ENCODE measurements at places on chromosomes 3 and 15.
A peak's percentile ranks its signal among the peaks of the same experiment; 100 is the strongest.

DNA sequence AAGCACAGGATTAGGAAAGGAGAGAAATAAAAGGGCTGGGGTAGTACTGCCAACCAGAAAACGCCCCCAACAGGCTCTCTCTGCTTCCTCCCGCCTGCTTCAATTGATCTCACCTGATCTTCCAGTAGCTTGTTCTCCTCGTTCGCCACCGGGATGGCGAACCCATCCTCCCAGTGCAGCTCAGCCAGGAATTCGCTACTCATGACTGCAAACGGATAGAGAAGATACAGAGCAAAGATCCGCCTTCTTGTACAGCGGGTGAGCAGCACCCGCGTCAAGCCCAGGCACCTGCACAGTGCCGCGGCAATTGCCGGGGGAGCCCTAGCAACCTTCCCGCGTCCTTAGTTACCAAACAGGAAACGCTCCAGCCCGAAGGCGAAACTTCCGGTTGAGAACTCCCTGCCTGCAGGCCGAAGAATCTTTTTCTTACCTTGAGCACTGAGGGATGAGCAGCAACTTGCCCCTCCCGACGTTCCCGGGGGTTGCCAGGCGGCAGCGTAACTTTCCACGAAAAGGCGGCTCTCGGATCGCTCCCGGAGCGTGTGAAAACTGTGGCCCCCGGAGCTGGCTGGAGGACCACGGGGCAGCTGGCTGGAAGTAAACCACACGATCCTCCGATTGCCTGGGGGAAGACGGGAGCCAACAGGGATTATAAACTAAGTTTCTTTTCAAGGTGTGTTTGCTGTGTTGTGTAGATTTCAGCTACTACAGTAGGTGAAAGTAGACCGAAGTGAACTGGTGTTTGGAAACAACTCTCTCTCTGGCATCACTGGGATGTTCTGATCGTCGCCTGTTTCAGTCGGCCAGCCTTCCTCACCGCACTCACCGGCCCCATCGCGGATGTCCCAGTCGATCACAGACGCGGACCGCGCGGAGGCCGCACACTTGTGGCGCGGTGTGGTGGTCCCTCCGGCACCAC is at the start of gene CCDC39:
CCDC39 (minus strand) TSS at position 312 of the 919 bp plus-strand sequence; CDS start at position 203, 109 bp downstream.
- peak; percentile 5 for DNase-seq

DNA sequence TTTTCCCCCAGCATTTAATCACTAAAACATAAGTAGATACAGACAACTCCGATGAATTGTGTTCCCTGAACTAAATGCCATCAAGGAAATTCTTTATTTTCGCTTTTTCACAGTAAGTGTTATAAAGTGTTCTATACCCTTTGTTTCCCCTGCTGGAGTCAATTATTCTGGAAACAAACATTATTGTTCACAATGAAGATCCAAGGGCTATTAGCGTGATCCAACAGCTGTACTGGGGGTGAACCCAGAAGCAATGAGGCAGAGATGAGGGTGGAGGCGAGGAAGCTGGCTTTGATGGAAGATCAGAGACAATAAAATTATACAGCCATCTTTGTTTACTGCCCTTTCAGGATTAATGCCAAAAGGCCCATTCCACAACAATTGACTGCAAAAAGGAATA is 250.3 kb upstream of the IGF1R start:
- no peak for DNase-seq

DNA sequence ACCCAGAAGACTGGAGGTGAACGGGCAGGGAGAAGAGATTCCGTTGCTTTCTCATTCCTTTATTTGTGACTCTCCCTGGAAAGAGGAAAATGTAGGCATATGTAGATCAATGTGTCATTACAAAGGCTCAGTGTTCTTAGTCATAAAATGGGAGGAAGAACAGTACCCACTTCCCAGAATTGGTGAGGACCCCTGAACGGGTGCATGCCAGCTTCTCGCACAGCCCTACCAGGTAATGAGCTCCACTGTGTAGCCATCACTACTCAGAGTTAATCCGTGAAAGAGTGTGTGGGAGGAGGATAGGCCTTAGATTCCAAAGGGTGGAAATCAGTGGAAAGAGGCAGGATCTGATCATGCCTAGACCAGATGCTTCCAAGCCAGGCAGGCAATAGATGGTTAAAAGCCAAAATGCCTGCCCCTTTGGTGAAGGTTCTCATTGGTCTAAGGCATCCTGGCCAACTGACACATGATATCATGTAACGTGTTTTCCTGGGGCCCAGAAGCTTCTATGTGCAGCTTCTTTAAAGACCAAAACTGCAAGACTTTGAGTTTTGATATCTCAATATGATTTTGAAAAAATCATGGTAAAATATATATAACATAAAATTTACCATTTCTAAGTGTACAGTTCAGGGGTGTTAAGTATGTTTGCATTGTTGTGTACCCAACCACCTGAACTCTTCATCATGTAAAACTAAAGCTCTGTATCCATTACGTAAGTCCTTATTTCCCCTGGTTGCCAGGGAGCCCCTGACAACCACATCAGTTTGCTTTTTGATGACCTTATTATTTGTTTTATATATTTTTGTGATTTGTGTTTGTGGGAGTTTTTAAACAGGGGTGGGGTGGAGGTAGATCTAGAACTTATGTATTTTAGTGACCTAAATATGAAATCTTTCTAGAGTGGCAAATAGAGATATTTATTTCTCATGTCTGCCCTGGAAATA is 402.2 kb upstream of the CFAP20DC start:
- no peak for DNase-seq

DNA sequence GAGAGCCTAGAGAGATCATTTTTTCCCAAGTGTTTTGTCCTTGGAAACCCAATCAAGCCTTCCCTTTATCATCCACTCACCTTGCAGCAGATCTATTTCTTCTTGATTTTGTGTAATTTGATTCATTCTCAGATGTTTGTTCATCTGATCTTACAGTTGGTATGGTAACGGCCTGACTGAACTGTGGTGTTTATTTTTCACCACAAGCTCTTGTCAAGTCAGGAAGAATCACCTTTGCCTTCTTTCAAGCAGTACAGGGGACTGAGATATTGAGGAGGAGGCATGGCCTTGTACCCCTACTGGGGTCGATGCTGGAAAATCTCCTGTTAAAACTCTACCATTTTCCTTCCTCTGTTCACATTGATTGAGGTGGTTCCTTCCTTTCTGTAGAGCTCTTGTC is 361.4 kb upstream of the CFAP20DC start:
- no peak for DNase-seq

DNA sequence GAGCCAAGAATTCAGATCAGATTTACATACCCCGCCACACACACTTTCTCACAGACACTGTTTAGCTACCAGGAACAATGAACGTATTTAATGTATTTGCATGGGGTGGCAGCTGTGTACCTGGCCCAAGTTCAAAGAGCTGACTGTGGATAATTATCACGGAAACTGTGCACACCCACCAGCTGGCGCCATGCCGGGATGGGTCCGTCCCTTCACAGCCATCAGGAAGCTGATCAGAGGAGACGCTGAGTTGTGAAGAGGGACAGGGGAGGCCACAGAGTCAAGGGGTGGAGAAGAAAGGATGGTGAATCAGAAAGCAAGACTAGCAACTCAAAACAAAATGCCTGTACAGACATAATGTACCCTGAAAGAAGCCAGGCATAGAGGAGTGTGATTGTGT is 13.1 kb upstream of the PLA2G4D start:
- no peak for DNase-seq

DNA sequence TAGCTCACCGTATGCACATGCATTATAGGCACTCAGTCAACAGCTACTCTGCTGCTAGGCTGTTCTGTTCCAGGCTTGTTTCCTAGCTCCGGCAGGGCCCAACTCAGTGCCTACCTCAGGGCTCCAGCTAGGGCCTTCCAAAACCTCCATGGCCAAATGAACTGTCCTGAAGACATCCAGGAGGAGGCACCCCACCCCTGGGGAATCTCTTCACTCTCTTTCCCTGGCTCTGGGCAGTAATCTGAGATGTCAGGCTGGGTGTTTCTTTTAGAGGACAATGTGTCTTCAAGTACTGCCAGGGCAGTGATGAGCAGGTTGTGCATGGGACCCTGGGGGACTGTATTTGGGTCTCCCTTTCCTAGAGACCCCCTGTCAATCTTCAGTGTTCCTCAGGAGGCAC is 38.3 kb upstream of the TPM1 start:
- no peak for DNase-seq

DNA sequence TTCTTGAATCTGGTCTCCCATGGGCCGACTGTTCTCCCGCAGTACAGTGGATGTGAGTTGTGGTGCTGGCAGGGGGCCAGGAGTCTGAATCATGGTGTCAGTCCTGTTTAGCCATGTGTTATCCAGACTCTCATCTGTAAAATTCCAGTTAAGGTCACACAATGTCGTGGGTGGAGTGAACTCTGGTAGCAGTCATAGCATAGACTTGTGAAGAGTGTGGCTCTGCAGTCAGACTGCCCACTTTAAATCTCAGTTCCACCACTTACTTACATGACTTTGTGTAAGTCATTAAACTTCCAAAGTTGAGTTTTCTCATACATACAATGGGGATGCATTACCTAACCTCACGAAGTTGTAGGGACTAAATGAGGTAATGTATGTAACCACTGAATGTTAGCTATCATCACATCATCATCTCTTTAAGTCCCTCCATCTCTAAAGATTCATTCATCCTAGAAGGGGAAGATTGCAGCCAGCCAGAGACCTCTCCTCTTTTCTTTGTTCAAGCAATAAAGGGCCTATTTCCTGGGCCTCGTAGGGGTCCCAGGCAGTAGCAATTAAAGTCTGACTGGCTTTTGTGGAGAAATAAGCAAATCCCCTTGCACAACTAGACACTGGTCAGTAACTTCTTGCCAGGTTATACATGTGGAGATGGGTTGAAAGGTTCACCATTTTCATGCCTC is 93.9 kb downstream of the PCCB start:
- no peak for DNase-seq

- no peak for DNase-seq
These were observed 515.2 kb downstream of the NTRK3 start for GRCh38 chr15:87741350-87741749.

- DNase-seq = peak; percentile 87
These were observed 86.5 kb downstream of the MB21D2 start for GRCh38 chr3:192831111-192831644.

- peak; percentile 98 for DNase-seq
These were observed 9.3 kb downstream of the IRAK2 start for GRCh38 chr3:10173926-10174435.

GRCh38 chr15:49847423-49848281 is 226.8 kb downstream of the DTWD1 start:
- no peak for DNase-seq

DNA sequence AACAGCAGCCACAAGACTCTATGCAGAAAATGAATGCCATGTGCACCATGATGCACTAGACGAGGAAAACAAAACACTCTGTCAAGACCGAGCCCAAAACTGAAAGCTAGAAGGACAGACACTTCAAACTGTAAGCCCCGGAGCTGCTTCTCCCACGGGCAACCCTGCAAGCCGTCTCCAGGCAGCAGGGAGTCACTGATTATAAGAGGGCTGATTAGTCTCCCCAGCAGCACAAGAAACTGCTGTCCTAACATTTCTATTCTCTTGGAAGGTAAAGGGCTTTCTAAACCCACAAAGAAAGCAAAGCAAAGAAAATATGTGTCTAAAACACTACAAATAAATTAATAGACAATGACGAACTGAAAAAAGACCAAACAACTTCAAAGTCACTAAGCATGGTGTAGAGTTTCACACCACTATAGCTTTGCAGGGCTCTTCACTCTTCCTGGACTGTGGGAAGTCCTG is 15.5 kb downstream of the TBC1D2B start:
- peak; percentile 55 for DNase-seq
